ENCODE measurements at places on chromosomes 12 and 14.

DNA sequence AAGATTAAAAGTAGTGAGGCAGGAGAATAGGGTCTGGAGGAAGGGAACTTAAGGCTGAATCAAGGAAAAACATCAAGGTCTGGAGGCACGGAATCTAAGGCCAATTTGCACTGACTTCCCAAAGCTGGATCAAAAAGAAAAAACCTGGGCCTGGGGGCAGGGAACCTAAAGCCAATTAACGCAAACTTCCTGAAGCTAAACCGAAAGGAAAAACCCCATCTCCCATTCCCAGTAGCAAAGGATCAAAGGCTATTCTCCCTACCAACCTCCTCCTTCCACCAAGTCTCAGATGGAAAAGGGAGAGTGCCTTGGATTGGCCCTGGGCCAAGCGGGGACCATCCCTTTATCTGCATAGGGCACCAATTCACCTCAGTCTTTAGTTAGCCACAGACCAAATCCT, 384.2 kb downstream of the GRIN2B start:
- no peak for ATAC-seq

GRCh38 chr12:47772094-47772660, 861 bp upstream of the SLC48A1 start:
- no peak for ATAC-seq

DNA sequence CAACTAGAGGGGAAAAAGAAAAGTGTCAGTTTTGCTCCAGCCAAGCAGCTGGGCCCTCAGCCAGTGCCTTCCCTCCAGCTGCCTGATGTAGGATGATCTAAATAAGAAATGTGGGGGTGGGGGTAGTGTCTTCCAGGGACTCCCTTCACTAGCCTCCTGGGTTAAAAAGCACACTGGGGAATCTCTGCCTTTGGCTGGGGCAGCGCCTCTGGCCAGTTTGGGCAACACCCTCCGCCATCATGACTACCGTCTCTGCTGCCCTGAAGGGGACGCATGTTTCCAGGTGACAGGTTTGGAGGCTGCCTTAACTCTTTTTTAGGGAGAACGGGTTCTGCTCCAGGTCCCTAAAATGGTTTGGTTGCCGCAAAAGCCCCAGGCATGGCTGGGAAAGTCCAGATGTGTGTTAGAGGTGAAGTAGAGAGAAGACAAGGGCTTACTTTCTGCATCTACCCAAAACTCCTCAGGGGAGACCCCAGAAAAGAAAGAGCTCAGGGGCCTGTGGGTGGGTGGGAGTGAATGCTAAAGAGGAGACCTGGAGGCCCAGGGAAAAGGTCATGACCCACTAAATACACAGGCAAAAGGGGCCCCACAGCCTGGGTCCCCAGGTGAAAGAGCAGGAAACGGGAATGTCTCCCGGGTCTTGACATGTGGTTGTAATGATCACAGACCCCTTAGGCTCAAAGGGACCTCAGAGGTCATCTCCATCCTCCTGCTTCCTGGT, 132.8 kb upstream of the CCND2 start:
- ATAC-seq, result no peak

GRCh38 chr12:25253371-25254068, 2.8 kb upstream of the KRAS start:
- ATAC-seq, result no peak

- peak; percentile 10 for ATAC-seq
Measured at GRCh38 chr12:110869026-110869425, 22.2 kb downstream of the CCDC63 start.

Measured in gastroesophageal sphincter (tissue), 4 donors.